Gastrocnemius medialis (tissue), 4 donors: ENCODE measurements at places on chromosomes 7 and 10.

- DNase-seq, result no peak
Measured at GRCh38 chr10:26839966-26840627, 20.7 kb downstream of the ABI1 start.

GRCh38 chr10:66629996-66630395 lies 295.8 kb upstream of the LRRTM3 start:
- DNase-seq, result no peak

GRCh38 chr10:46270086-46270811 lies 16.5 kb upstream of the ANTXRL start:
- no peak for DNase-seq

DNA sequence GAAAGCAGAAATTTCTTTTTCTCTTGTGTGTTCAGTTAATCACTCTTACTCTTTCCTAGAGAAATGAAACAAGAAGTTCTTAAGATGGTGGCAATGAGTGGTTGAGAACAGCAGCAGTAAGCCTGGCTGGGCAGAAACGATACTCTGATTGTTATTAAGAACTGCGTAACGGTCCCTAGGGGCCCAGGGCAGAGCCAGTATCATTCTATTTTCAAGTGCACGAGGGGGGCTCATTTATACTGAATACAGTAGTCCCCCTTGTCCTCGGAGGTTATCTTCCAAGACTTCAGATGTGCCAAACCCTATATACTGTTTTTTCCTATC lies 64.9 kb downstream of the EEPD1 start:
- no peak for DNase-seq

GRCh38 chr7:69764147-69764546 lies 165.9 kb downstream of the AUTS2 start:
- DNase-seq, result no peak

GRCh38 chr7:93717217-93717900 lies 142.8 kb upstream of the CALCR start:
- DNase-seq, result no peak

- no peak for DNase-seq
Measured at GRCh38 chr10:49817845-49818244, 55.7 kb upstream of the OGDHL start.

- no peak for DNase-seq
Measured at GRCh38 chr7:141483044-141483443, 68.2 kb upstream of the AGK start.

DNA sequence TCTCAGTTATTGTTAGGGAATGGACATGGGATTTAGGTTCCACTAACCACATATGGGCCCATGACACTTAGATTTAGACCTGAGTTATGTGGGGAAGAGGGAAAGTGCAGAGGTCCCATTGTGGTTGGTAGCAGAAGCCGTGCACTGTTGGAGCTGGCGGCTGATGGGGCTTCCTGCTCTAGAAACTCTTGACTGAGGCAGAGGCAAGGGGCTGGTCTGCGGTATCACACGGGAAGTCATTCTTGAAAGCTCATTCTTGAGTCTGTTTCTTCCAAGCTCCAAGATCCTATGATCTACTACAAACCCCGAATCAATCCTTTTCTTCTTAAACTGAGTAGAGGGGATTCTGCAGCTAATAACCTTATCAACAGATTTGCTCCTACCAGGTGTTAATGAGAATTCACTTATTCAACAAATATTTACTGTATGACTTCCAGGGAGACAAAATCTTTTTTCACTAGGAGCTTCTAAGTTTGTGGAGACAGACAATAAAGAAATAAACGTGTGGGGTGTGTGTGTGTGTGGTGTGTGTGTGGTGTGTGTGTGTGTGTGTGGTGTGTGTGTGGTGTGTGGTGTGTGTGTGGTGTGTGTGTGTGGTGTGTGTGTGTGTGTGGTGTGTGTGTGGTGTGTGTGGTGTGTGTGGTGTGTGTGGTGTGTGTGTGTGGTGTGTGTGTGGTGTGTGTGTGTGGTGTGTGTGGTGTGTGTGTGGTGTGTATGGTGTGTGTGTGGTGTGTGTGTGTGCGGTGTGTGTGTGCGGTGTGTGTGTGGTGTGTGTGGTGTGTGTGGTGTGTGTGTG lies 57.1 kb downstream of the AOC1 start:
- DNase-seq, result no peak

- no peak for DNase-seq
Measured at GRCh38 chr10:112298581-112298980, 15.4 kb downstream of the TECTB start.

DNA sequence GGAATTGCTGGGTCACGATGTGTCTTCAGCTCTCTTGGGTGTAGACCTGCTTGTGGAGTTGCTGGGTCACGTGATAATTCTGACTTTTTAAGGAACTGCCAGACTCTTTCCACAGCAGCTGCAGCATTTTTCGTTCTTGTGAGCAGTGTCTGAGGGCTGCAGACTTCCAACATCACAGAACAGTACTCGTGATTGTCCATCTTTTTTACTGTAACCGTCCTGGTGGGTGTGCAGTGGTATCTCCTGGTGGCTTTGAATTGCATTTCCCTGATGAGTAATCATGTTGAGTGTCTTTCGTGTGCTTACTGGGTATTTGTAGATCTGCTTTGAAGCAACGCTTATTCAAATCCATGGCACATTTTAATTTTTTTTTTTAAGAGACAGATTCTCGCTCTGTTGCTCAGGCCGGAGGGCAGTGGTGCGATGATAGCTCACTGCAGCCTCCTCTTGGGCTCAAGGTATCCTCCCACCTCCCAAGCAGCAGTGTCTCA lies 22.7 kb downstream of the INPP5A start:
- no peak for DNase-seq
